ENCODE measurements at places on chromosomes 16 and 17.

DNA sequence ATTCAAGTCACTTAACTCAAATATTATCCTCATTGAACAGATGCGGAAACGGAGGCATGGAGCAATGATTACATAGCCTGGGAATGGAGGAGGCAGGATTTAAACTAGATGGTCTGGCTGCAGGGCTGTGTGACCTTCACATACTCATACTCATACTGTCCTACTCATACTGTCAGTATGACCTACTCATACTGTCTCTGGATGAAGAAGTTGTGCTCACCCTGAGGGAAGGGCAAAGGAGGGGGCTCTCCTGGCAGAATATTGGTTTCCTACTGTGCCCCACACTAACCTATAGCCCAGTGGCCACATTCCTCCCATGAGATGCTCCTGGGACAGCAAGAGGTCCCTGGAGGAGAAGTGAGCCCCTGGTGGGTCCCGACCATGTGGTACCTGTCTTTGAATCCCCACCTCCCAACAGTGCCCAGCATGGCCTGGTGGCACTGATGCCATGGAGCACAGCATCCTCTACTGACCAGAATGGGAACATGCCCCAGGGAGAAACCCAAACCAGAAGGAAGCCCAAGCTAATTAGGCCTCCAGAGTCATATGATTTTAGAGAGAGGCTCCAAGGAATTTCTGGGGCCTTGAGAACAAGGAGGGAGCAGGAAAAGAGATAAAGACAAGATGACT is 197.3 kb upstream of the SDK2 start:
- DNase-seq = no peak

DNA sequence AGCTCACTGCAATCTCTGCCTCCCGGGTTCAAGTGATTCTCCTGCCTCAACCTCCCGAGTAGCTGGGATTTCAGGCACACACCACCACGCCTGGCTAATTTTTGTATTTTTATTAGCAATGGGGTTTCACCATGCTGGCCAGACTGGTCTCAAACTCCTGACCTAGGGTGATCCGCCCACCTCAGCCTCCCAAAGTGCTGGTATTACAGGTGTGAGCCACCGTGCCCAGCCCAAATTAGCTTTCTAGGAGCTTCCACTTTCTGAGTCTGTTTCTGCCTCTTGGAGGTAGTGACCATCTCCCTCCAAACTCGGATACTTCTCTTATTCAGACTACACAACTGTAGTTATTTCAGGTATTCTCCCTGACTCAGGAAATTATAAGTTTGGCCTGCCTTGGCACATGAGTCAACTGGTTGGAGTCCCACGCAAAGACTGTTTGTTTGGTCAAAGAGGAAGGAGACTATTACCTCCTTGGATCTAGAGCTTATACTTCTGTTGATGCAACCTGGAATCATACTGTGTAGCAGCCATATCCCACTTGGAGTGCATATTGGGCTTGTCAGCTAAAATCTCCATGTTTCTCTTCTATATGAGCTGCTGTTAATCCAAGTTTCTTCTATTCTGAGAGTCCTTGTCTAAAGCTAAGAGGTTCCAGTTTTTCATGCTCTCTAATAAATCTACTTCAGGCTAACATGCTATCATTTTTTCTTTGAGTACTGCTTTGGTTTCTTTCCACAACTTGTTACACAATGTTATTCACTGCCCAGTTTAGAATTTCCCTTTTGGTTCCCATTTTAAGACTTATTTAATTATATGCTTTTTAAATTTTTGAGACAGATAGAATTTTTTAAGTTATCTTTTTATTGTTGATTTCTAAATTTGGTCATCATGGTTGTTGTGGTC is 7.5 kb downstream of the IL4R start:
- no peak for DNase-seq

- no peak for DNase-seq
Measured at GRCh38 chr16:50038756-50039529, 13.9 kb downstream of the CNEP1R1 start.

DNA sequence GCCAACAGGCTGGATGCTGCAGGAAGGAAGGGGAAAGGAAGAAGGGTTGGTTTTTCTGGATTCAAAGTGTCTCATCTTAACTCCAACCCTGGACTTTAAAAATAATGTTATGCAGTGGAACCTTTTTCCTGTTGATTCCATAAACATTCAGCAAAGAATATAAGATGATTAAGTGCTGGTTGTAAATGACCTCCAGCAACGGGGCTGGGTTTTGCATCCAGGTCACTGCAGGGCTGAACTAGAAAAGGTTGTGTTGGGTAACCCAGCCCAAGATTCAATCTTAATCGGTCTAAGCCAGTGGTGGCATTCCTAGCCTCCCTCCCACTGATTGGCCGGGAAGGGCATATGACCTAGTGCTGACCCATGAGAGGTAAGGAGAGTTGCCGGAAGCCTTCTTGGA is 34.2 kb upstream of the PLCG2 start:
- DNase-seq = no peak

DNA sequence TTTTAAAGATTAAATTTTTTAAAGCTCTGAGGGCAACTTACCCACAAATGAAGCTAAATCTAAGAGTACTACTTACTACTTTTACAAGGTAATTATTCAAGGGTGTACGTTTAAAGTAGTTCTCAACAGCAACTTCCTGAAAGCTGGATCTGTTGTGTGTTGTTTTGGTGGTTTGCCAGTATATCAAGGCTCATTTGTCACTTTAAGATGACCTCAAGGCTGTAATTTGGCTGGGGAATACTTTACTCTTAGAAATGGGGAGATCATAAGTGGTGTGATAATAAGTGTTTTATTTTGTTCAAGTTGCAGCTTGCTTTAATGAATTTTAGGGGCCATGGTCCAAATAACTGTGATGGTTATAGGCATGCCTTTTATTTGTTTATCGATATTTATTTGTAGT is 30.4 kb downstream of the AP2B1 start:
- DNase-seq = no peak

DNA sequence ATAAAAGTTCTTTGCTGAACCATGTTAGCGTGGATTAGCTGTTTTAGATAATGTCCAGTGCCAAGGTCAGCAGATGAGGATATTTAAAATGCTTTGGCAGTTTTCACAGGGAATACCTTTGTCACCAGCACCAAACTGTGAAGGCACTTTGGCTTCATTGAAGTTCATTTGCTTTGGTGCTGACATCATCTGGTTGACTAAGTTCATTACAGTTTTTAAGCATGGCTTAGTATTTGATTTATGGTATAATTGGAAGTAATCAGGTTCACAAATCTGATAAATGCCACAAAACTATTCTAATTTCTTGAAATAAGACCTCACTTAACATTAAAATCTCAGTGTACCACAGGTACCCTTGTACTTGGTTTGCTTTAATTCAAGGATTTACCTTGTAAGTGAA is 4.3 kb downstream of the GID4 start:
- DNase-seq = no peak

All from stimulated activated CD4-positive, alpha-beta T cell treated with anti-CD3 and anti-CD28 coated beads, Interleukin-15, amount 100 ng/mL, for 1 hour (primary cell).